Uterine smooth muscle cell (primary cell): ENCODE measurements at places on chromosomes 11 and 22. TPM values are rescaled to one million over a fixed set of nuclear protein-coding genes. Genes with fewer than 3 reads are reported as not detected.

Gene PKDREJ
- total RNA-seq: not detected in 2 replicates

Gene BTBD18
- not detected in 2 replicates for total RNA-seq

Gene SEZ6L
- not detected in 2 replicates for total RNA-seq

Gene C11orf52
- total RNA-seq: 0.11 and 0.25 TPM in 2 replicates
